ENCODE measurements at places on chromosomes 12 and 14. TPM values are rescaled to one million over a fixed set of nuclear protein-coding genes. Genes with fewer than 3 reads are reported as not detected.

GOLGA5 gene
- total RNA-seq: 69.5 TPM

LEMD3 gene
- 55.6 TPM for total RNA-seq

BATF gene
- total RNA-seq: 3.1 TPM

IKZF4 gene
- total RNA-seq: 6.2 TPM

RPS6KL1 gene
- total RNA-seq: 15.1 TPM

INHBC gene
- total RNA-seq: 0.46 TPM

SSPN gene
- total RNA-seq: 29.5 TPM

KLHDC2 gene
- total RNA-seq: 78.4 TPM

DNA sequence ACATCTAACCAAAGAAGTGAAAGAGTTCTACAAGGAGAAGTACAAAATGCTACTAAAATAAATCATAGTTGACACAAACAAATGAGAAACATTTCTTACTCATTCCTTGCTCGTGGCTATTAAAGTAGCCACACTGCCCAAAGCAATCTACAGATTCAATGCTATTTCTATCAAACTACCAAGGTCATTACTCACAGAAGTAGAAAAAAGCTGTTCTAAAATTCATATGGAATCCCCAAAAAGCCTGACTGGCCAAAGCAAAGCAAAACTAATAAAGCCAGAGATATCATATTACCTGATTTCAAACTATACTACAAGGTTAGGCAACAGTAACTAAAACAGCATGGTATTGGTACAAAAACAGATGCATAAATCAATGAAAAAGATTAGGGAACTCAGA lies 305.6 kb downstream of the RPAP3 start:
- DNase-seq: no peak

GRCh38 chr12:132615579-132616038 lies 3.0 kb upstream of the P2RX2 start:
- no peak for DNase-seq

DNA sequence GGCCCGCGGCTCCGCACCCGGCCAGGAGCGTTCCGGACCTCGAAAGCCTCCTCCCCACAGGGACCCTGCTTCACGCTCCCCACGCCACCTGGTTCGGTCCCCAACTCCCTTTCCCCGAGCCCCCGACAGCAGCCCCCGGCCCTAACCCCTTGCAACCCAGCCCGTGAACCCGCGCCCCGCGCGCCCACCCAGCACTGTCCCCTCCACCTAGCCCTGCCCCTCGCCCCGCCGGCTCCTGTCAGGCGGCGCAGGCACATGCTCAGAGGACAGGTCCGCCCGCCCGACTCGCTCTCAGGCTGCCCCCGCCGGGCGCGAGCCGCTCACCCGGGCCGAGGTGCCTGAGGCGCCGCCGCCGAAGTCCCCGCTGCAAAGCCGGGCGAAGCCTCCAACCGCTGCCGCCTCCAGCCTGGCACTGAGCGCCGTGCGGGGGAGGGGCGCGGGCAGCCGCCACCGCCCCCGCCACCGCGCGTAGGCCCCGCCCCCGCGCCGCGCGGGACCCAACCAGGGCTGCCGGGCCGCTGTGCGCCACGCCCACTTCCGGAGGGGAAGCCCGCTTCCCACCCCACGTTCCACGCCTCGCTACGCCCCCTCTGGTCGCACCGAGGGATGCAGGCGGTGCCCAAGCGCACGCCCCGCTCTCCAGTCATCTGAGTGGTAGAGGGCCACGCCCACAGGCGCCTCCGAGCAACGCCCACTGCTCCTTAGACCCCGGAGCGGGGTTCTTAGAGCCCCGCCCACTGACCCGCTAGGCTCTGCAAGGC lies at the start of gene CORO1C:
Gene CORO1C, minus strand, starts transcription at position 414 of the 761 bp plus-strand sequence. CDS start 30,200 bp downstream, outside the sequence.
- peak; percentile 93 for DNase-seq

DNA sequence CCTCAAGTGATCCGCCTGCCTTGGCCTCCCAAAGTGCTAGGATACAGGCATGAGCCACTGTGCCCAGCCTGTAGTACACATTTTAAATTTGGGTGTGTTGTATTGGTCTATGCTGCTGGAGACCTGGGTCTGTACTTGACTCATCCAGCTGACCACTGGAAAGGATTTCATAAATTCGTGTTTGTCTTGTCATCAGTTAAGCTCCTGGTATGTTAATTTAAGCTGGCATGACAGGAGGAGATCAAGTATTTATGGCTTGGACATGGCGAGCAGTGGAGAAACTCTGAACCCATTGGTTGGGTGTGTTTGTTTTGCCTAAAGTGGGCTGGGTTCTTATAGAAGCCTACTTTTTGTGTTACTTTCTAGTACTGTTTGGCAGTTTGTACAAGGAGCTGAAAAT lies 24.2 kb downstream of the YY1 start:
- DNase-seq: no peak

- DNase-seq: no peak
Observed at GRCh38 chr14:51884086-51884927, 23.9 kb downstream of the GNG2 start.

- no peak for DNase-seq
Observed at GRCh38 chr14:74302152-74302628, 544 bp downstream of the ABCD4 start.

GRCh38 chr14:101252443-101253214 lies 308.7 kb upstream of the DIO3 start:
- DNase-seq: no peak

- no peak for DNase-seq
Observed at GRCh38 chr14:79351011-79351410, 860.3 kb downstream of the DIO2 start.

- no peak for DNase-seq
Observed at GRCh38 chr12:107090711-107091110, 2.6 kb downstream of the CRY1 start.

DNA sequence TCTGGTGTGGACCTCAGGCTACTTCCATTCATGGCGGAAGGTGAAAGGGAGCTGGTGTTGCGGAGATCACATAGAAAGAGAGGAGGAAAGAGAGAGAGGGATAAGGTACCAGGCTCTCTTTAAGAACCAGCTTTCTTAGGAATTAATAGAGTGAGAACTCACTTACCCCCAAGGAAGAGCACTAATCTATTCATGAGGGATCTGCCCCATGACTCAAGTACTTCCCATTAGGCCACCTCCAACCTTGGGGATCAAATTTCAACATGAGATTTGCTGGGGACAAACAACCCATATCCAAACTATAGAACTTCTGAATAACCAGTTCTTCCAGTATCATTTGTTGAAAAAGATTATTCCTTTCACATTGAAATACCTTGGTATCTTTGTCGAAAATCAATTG lies 34.0 kb upstream of the C2CD5 start:
- no peak for DNase-seq

GRCh38 chr12:106054049-106054448 lies 84.7 kb downstream of the NUAK1 start:
- no peak for DNase-seq

DNA sequence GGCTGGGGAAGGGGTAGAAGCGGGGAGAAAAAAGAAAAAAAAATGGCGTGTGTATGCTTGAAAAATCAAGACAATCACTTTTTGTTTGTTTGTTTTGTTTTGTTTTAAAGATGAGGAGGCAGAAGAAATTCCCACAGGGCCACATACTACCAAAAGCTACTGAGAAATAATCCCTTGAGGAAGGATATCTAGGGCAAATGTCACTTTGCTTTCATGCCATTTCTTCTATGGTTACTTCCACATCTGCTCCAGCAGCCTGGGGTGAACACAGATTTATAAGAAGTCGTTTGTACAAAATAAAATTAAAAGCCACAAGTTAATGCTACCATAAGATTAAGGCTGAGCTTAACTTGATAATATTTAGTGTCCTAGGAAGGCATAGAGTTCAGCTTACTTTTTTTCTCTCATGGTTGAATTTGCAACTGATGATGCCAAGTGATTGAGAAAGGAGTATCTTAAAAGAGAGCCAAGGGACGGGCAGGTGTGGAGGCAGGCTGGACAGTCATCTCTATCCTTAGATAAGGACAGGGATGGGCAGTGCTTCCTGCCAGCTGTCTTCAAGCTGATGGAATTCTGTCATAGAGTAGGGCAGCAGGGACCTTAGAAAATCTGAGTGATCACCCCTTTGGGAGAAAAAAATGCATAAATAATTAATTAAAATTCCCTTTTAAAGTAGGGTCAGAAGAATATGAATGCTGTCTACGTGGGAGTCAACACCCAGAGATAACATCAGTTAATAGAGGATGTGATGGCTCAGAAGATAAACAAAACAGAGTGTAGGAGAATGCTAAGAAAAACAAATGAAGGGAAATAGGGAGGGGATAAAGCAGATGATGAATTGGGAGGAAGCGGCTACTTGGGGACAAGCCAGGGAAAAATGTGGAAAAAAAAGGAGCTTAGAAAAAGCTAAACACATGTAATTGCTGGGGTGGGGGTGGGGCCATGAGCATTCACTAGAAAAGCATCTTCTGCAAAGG lies 57.1 kb downstream of the DYRK2 start:
- no peak for DNase-seq

DNA sequence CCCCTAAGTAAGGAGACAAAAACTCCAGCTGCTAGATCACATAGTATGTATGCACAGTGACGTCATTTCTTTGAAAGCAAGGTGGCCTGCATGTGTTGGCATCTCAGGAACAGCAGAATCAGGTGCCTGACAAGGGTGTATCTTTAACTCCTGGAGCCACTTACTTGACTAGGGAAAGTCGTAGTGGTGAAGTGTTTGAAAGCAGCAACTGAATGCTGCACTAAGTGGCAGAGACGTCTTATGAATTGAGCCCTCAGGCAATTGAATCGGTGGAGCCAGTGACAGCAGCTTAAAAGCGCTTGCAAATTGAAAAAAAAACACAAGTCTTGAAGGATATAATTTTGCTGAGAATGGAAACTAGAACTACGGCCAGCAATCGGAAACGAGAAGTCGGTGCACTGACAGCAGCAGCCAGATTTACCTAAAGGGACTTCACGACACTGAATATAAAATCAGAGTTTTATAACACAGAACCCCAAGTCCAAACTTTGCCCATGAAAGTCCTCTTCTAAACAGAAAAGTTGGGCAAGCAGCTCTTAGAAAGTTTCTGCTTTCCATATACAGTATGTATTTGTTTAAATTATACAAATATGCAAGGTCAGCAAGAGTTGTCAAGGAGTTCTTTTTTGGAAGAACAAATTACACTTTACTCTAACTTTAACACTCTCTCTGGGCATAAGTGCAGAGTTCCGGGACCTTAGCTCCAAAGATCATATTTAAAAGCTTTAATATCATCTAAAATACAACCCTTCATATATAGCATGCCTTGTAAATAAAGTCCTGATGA lies 1.1 kb downstream of the IGF1 start:
- no peak for DNase-seq

- DNase-seq: no peak
Observed at GRCh38 chr14:90664911-90665310, 151.3 kb downstream of the TTC7B start.

DNA sequence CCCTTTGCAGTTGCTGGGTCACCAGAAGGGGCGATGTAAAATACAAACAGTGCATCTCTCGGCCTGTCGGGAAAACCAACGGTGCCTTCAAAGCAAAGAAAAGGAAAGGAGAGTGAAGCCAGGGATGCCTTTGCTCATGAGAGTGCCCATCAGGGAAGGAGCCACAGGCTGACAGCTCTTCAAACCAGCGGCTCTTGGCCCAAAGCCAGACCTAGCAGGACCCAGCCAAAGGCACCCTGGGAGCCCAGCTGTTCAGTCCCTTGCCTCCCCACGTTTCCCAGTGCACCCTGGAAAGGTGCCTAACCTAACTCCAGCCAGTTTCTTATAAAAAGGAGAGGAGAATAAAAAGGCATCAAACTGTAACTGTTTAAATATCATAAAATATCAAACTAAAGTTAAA lies 29.2 kb downstream of the PRMT8 start:
- peak; percentile 11 for DNase-seq

DNA sequence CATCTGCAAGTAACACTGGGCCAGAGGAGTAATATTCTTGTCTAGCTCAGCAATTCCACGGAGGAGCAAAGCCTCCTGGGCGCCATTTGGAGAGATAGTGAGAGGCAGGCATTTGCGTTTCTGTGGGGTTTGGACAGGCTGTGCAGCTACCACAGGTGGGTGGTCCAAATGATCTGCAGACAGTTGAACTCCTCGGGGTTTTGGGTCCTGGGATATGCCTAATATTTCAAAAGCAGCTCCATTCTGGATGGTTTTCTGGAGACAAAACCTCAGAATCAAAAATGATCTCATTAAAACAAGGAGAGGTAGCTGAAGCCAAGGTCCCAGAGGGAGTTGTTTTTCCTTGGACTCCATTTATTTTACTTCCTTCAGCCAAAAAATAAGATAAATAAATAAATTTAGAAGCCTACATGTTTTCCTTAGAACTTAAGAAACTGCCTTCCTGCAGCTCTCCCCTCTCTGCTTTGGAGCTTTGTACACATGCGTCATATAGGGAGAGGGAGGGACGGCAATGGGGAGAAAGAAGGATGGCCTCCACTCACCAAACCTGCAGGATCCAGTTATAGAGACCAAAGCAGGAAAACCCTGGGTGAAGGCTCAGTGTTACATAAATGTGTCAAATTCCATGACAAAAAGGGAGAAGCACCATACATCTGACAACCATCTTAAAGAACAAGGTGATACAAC lies 227.3 kb upstream of the DAAM1 start:
- DNase-seq: no peak

- DNase-seq: no peak
Observed at GRCh38 chr12:89664441-89664840, 44.2 kb downstream of the ATP2B1 start.
